ENCODE measurements at places on chromosomes 1 and 21. TPM values are rescaled to one million over a fixed set of nuclear protein-coding genes. Genes with fewer than 3 reads are reported as not detected.

CFHR1 gene
- 1.6 TPM for total RNA-seq

SLAMF6 gene
- total RNA-seq, result not detected

DUSP23 gene
- total RNA-seq, result 14.6 TPM

COL24A1 gene
- total RNA-seq, result 0.46 TPM

LHX8 gene
- total RNA-seq, result not detected

AZIN2 gene
- 9.2 TPM for total RNA-seq

AADACL3 gene
- total RNA-seq, result not detected

CD5L gene
- total RNA-seq, result not detected

FAM72B gene
- 1.3 TPM for total RNA-seq

MAPKAPK2 gene
- total RNA-seq, result 51.2 TPM

LMO4 gene
- total RNA-seq, result 55.0 TPM

SPRR1B gene
- total RNA-seq, result not detected

BRDT gene
- total RNA-seq, result not detected

KRTAP13-4 gene
- not detected for total RNA-seq

FCRL4 gene
- not detected for total RNA-seq

RASSF5 gene
- total RNA-seq, result 5.7 TPM

OR2W3 gene
- not detected for total RNA-seq

PRAMEF33 gene
- not detected for total RNA-seq

GNAI3 gene
- total RNA-seq, result 14.9 TPM

NADK gene
- total RNA-seq, result 44.6 TPM

PRKCZ gene
- total RNA-seq, result 1.3 TPM

RNU1-2 gene
- under 0.01 TPM for total RNA-seq

ARHGAP30 gene
- not detected for total RNA-seq

ETV3L gene
- total RNA-seq, result not detected

PRMT6 gene
- 14.4 TPM for total RNA-seq

MYBPH gene
- total RNA-seq, result not detected

SPRR2F gene
- not detected for total RNA-seq

EVA1C gene
- 8.5 TPM for total RNA-seq

KCNN3 gene
- total RNA-seq, result 0.07 TPM

C1QC gene
- not detected for total RNA-seq

KCNJ9 gene
- total RNA-seq, result under 0.01 TPM
